ENCODE measurements at places on chromosomes 6 and 20.

DNA sequence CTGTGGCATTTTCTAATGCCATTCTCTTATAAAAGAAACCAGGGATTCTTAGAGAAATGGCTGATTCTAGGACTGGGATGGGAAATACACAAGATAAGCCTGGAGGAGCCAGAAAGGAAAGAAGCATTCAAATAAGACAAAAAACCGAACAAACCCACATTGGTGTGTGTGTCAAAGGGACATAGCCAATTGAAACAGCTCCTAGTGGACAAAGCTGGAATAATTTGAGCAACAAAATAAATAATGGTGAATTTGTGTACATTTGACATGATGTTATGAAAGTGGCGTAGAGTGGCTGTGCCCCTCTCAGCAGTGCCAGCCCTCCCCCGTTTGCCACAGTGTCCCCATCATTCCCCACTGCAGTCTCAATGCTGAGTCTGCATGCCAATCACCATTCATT is 55.5 kb downstream of the B3GAT2 start:
- DNase-seq = no peak

DNA sequence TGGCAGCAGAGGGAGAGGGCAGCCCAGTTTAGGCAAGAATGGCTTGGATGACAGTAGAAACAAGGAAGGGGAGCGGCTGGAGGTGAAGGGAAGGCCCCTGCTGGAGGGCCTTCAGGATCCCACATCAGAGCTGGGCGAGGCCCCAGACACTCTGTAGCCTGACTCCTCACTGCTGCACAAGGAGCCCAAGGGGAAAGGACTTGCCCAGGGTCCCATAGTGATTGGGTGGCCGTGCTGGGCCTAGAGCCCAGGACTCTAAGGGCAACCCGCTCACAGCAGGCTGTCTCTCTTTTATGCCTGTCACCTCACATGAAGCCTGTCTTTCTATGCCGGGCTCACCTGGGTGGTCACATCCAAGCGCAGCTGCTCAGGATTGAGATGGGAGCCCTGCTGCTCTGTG is 9.3 kb downstream of the AARS2 start:
- DNase-seq = no peak

DNA sequence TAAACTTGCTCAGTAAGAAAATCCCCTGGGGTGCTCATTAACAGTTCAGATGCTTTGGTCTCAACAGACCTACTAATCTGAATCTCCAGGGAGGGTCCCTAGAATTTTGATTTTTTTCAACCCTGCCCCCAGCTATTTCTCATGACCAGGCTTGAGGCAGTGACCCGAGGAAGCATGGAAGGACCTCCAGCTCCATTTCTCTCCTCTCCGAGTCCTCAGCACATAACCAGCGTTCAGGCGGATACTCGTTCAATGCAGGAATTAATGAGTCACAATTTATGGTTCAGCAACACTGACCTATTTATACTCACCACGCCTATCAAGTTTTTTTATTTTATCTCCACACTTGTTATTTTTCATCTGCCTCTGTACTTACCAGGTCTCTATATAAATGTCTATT is 369.2 kb upstream of the CDH4 start:
- no peak for DNase-seq

GRCh38 chr6:83303426-83303825 is 110.3 kb downstream of the RWDD2A start:
- no peak for DNase-seq

DNA sequence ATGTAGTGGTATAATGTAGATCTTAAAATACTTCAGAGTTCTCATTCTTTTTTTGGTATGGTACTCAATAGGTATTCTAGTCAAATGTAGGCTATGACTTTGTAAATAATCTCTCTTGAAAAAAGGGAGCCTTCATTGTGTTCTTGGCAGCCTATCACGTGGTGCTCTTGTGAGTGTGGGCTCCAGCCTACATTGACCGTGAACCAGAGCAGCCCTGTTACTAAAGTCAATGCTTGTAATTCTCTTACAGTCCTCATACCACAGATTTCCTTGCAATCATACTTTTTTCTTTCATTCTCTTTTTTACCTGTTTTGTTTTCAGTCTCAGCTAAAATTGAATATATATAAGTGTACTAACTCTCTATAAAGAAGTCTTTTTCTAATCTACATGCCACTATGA is 31.1 kb downstream of the ARID1B start:
- DNase-seq = no peak

DNA sequence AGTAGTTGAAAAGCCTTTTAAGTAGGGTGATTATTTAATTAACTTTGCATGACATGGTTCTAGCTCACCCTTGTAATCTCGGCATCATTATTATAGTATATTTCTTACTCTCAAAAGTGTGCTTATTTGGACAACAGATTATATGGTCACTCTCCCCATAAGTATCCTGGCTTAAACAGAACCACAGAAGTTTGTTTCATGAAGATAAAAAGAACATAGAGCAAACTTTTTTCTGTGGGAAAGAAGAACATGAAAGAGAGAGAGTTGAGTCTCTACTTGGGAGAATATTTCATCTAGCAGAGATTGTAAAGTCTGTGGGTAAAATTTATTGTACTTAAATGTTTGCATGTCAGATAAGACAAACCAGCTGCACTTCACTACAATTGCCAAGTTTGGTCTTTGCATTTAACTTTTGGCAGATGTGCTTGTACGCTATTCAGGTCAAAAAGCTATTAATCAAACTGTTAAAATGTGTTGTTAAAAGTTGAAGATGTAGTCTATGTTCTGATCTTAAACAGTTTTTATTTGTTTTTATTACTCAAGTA is 33.4 kb upstream of the PRIM2 start:
- no peak for DNase-seq

DNA sequence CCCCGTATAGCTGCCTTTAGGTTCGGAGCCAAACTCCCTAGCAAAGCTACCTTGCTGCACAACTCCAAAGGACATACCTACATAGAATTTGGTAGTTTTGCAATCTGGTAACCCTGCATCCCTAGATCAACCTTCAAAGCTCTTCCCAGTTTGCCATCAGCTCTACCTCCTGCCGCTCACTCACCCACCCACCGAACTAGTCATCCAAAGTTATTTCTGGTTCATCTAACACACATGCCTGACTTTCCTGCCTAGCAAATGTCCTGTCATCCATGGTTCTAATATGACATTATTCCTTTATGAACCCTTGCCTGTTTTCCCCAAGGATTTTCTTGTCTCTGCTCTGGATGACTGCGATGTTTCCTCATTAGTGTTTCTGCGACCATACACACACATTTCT is 21.6 kb downstream of the SPAG4 start:
- no peak for DNase-seq

- DNase-seq = no peak
These were observed 103.3 kb downstream of the NFATC2 start for GRCh38 chr20:51439160-51439689.

DNA sequence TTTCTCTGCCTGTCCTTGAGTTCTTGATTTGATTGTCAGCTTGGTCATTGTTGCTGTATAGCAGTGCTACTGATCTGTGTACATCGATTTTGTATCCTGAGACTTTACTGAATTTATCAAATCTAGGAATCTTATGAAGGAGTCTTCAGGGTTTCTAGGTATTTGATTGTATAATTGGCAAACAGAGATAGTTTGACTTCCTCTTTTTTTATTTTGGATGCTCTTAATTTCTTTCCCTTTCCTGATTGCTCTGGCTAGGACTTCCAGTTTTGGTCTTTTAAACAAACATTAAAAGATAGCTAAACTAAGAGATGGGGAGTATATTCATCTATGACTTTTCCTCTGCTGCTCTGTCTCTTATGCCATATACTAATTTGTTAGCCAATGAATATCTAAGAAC is 62.4 kb downstream of the NCOA7 start:
- no peak for DNase-seq

GRCh38 chr6:37615564-37616340 is 81.9 kb downstream of the MDGA1 start:
- no peak for DNase-seq

- peak; percentile 31 for DNase-seq
These were observed 1.7 kb downstream of the CABLES2 start for GRCh38 chr20:62405108-62405980.

DNA sequence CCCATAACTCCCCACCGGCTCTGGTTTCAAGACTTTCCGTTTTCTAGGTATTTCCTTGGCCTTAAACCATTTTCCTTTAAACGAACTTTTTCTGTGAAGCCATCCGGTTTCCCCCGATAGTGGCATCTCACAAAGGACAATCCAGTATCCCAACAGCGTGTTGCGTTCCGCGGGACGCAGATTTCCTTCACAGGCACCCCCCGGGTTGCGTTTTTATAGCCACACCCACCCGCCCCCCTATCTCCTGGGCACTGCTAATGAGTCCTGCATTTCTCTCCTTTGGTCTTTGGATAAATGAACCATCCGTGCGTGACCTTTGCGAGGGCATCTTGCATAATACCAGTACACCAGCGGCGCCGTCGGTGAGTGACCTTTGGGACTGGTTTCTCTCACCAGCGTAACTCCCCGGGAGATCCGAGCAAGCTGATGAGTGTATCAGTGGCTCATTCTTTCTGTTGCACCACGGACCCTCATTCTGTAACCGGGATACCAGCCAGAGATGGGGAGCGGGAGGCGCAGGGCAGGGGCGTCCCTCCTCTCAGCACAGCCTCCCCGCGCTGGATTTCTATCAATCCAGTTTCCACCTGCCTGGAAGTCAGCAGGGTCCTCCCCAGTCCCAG is 586 bp upstream of the NQO2 start:
- no peak for DNase-seq

GRCh38 chr20:52985687-52986086 is 13.5 kb downstream of the TSHZ2 start:
- DNase-seq = no peak

DNA sequence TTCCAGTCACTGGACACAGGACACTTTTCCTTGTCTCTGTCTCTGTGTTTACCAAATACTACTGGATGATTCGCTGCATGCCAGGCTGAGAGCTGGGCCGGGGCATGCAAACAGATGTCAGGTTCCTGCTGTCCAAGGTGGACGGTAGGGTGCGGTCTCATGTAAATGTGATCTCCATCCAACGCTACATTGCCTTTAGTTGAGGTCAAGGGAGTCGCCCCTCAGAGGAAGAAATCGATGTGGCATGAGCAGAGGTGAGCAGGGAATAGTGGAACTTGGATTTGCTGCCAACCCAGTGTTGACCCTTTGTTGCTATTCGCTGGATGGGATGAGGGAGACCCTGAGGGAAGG is 9.8 kb upstream of the TOX2 start:
- DNase-seq = no peak

GRCh38 chr6:160238761-160239751 is 19.6 kb downstream of the SLC22A2 start:
- DNase-seq = no peak

- DNase-seq = no peak
These were observed 24.6 kb downstream of the USP45 start for GRCh38 chr6:99490608-99491007.

- no peak for DNase-seq
These were observed 184.4 kb downstream of the GJA10 start for GRCh38 chr6:90078513-90079289.

All from cerebellar nuclear complex (tissue), 1 donor.